ENCODE measurements at places on chromosomes 3 and 15. TPM values are rescaled to one million over a fixed set of nuclear protein-coding genes. Genes with fewer than 3 reads are reported as not detected.

Gene FHIT
- total RNA-seq = 4.2 TPM

Gene NMNAT3
- total RNA-seq = 2.1 TPM

- no peaks in the 10 kb centered on the region for H3K27me3 ChIP-seq
- no peak overlapping the region for H3K4me3 ChIP-seq
- no peaks in the 10 kb centered on the region for H3K4me1 ChIP-seq
- no peaks in the 10 kb centered on the region for H3K36me3 ChIP-seq
These were observed 611.7 kb downstream of the VGLL3 start for GRCh38 chr3:86379280-86379679.

Gene BMF
- 15.3 TPM for total RNA-seq

DNA sequence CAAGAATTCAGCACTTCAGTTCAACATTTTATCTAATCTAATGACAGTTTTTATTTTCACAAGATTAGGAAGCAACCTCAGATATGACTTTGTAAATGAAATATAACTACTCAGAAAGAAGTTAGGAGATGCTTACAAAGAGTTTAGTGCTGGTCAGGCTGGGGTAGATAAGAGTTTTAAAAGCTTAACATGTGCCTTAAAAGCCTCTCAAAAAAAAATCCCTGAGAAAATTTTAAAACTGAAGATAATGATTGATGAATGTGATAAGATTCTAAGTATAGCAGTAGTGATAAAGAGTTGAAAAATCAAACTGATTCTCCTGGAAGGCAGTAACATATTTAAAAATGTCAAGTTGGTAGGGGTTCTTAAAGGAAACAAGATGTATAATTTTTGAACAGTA lies 478.2 kb downstream of the NLGN1 start:
- H3K36me3 ChIP-seq = no peaks in the 10 kb centered on the region
- no peak overlapping the region for H3K27ac ChIP-seq
- H3K27me3 ChIP-seq = no peaks in the 10 kb centered on the region

Gene ESYT3
- 0.07 TPM for total RNA-seq

Gene RPUSD2
- 25.1 TPM for total RNA-seq

Gene C3orf85
- not detected for total RNA-seq

Gene HDC
- 0.15 TPM for total RNA-seq

DNA sequence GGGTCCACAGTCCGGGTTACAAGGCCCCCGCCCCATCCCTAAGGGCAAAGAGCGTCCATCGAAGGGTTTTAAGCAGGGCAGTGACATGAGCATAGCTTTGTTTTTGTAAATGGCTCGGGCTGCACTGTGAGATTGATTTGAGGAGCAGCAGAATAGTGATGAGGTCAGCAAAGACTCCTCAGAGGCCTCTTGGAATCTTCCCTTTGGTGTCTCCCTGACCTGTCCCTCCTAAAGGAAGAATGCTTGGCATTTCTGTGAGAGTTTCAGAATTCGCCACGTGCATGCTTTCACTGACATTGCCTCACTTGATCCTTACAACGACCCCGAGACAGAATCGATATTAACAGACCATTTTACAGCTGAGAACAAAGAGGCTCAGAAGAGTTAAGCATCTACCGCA lies 20.3 kb downstream of the LAMP3 start:
- H3K4me3 ChIP-seq = no peak overlapping the region
- DNase-seq = no peak
- no peaks in the 10 kb centered on the region for H3K27me3 ChIP-seq
- H3K4me1 ChIP-seq = no peaks in the 10 kb centered on the region

DNA sequence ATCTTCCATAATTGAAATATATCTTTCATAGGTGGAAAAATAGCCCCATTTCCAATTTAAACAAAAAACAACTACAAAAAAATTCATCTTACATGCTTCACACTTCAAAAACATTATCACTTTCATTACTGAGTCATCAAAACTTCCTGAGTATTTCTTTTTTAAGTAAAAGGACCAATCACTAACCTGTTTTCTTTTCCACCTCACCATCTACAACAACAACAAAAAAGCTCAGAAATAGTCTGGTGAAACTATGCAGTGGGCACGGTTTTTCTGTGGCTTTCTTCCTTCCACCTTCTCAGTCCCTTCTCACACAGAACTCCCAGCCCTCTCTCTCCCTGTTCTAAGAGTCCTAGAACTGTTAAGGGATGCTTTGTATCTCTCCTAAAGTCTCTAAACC lies 20.3 kb upstream of the TNIK start:
- peaks cover 14% of the 10 kb centered on the region for H3K4me1 ChIP-seq
- no peak overlapping the region for H3K27ac ChIP-seq
- H3K4me3 ChIP-seq = no peak overlapping the region
- H3K27me3 ChIP-seq = no peaks in the 10 kb centered on the region
- DNase-seq = no peak

GRCh38 chr15:38651328-38652038 lies 86.9 kb upstream of the RASGRP1 start:
- peaks cover 89% of the 10 kb centered on the region for H3K4me1 ChIP-seq
- H3K36me3 ChIP-seq = no peaks in the 10 kb centered on the region
- peak; percentile 40 for DNase-seq
- H3K27ac ChIP-seq = peak overlapping the region; percentile 17

DNA sequence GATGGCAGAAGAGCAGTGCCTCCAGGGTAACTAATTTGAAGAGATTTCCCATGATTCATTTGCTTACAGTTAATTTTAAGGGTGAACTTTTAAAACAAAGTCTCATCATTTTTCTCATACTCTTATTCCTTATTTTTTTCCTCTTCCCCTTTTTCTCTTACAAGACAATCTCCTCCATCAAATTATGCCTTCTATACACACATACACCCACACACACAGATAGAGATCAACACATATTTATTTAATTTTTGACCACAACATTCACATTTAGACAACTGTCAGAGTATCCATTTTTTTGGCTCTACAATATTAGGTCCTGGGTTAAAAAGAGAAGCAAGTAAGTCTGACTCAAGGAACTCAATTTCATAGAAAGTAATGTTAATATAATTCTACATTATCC lies 37.6 kb downstream of the AAGAB start:
- H3K27ac ChIP-seq = no peak overlapping the region
- peaks cover 12% of the 10 kb centered on the region for H3K36me3 ChIP-seq
- no peak for DNase-seq
- H3K4me1 ChIP-seq = no peaks in the 10 kb centered on the region
- no peak overlapping the region for H3K4me3 ChIP-seq
- H3K27me3 ChIP-seq = no peaks in the 10 kb centered on the region

DNA sequence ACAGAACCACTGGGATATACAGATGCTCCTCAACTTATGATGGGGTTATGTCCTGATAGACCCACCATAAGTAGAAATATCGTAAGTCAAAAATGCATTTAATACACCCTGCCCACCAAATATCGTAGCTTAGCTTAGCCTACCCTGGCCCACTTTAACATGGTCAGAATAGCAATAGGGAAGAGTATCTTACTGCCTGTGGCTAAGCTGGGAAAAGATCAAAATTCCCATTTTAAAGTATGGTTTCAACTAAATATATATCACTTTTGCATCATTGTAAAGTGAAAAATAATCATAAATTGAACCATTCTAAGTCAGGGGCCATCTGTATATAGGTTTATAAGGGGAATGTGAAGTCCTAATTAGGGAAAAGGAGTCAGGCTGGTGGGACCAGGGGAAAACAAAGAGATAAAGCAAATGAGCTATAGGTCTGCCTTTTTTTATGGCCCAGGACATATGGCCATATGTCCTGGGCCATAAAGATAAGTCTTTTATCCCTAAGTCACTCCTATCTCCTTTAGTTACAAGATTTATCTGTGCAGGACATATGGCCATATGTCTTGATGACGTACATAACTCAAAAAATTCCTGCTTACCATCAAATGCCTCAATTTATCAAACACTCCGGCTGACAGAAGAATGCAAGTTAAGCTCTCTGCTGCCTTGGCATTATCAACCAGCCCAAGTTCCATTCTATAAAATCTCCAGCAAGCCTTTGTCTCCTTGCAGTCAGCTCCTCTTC lies 11.2 kb downstream of the RTP3 start:
- no peaks in the 10 kb centered on the region for H3K36me3 ChIP-seq
- H3K27me3 ChIP-seq = no peaks in the 10 kb centered on the region
- peak overlapping the region; percentile 65 for H3K27ac ChIP-seq
- H3K4me3 ChIP-seq = no peak overlapping the region

Gene CLRN1
- not detected for total RNA-seq

GRCh38 chr3:27307566-27307965 lies 61.6 kb downstream of the NEK10 start:
- no peak for DNase-seq
- no peaks in the 10 kb centered on the region for H3K27me3 ChIP-seq
- no peak overlapping the region for H3K27ac ChIP-seq
- no peaks in the 10 kb centered on the region for H3K36me3 ChIP-seq
- H3K4me3 ChIP-seq = no peak overlapping the region
- no peaks in the 10 kb centered on the region for H3K4me1 ChIP-seq

GRCh38 chr3:72401005-72401545 lies 447.2 kb downstream of the SHQ1 start:
- H3K27ac ChIP-seq = no peak overlapping the region
- no peaks in the 10 kb centered on the region for H3K36me3 ChIP-seq
- peaks cover 20% of the 10 kb centered on the region for H3K4me1 ChIP-seq
- no peak overlapping the region for H3K4me3 ChIP-seq
- H3K27me3 ChIP-seq = no peaks in the 10 kb centered on the region

Gene LHFPL4
- not detected for total RNA-seq

Gene FBXO40
- not detected for total RNA-seq

DNA sequence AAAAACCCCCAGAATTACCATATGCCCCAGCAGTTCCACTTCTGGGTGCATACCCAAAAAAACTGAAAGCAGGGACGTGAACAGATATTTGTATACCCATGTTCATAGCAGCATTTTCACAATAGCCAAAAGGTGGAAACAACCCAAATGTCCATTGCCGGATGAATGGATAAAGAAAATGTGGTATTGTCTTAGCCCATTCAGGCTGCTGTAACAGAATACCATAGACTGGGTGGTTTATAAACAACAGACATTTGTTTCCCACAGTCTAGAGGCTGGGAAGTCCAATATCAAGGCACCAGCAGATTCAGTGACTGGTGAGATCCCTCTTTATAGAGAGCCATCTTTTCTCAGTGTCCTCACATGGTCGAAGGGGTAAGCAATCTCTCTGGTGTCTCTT lies 182.1 kb upstream of the ANKRD28 start:
- no peak overlapping the region for H3K27ac ChIP-seq
- no peaks in the 10 kb centered on the region for H3K27me3 ChIP-seq
- no peaks in the 10 kb centered on the region for H3K4me1 ChIP-seq
- no peak for DNase-seq
- H3K36me3 ChIP-seq = no peaks in the 10 kb centered on the region

DNA sequence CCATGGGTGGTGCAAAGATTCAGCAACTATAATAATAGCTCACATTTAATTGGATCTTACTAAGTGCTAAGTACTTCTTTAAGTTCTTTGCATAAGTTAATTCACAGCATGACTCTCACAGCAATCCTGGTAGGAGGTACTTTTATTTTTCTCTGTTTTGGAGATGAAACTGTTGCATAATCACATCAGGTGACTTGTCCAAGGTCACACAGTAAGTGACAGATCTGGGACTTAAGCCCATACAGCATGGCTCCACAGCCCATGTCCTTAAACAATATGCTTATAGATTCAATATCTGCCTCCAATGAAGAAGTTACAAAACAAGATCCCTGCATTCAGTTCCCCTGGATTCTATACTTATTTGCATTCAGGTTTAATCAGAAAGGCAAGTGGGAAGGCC lies 171.8 kb downstream of the CNTN3 start:
- H3K27ac ChIP-seq = no peak overlapping the region
- H3K27me3 ChIP-seq = no peaks in the 10 kb centered on the region
- H3K4me1 ChIP-seq = no peaks in the 10 kb centered on the region
- H3K4me3 ChIP-seq = no peak overlapping the region
- H3K36me3 ChIP-seq = no peaks in the 10 kb centered on the region
- DNase-seq = no peak

Gene WDR5B
- total RNA-seq = 4.8 TPM

Gene UBAP1L
- 3.5 TPM for total RNA-seq

Gene LDHAL6B
- not detected for total RNA-seq
